NCI-H524 treated with DMSO at 0.1 percent for 48 hours (cell line): ENCODE measurements at places on chromosomes 16 and 17.

- DNase-seq, result no peak
These were observed 23.0 kb downstream of the NSMCE1 start for GRCh38 chr16:27245276-27246172.

GRCh38 chr16:54289945-54290832 lies 3.6 kb upstream of the IRX3 start:
- DNase-seq, result no peak

DNA sequence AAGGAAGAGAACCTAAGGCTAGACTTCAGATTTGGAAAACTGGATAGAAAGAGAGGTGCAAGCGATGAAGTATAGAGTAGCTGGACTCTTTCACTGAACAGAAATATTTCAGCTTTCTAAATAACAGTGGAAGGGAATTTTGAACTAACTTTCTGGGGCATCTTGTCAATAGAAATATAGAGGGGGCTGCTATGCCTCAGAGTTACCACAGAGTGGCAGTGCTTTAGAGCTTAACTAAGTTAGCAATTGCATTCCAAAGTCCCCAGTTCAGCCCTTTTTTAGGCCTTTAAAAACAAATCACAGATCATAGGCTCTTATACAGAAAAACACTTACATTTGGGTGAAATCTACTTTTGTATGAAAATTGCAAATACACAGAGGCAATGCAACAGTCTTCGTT lies 154.2 kb upstream of the CDH8 start:
- DNase-seq, result no peak

- DNase-seq, result no peak
These were observed 25.3 kb upstream of the WIPI1 start for GRCh38 chr17:68482576-68483041.

GRCh38 chr17:9696279-9697044 lies 51.1 kb downstream of the USP43 start:
- no peak for DNase-seq

DNA sequence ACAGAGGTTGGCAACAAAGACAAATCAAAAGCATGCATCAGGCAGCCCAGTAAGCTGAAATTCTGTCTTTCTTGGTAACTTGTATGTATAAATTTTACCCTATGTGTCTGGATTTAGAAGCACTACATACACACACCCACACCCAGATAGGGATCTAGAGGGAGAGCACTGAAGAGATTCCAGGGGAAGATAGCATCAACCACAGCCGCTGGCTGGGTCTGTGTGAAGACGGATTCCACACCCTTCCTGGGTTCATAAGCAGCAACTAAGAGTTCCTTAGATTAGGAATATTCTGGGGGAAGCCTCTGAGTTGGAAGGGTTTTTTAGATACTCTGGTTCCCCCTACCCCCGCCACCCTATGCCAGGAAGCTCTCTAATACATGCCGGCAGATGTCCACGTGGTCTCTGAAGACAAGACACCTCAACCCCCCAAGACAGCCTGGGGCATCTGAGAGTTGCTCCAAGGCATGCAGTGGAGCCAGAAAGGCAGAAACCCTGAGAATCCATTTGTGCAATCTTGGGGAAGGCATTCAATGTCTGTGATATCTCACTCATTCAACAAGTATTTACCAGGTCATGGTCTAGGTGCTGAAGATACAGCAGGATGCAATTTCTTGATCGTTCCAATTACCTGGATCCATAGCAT lies 86.4 kb downstream of the NOG start:
- no peak for DNase-seq

DNA sequence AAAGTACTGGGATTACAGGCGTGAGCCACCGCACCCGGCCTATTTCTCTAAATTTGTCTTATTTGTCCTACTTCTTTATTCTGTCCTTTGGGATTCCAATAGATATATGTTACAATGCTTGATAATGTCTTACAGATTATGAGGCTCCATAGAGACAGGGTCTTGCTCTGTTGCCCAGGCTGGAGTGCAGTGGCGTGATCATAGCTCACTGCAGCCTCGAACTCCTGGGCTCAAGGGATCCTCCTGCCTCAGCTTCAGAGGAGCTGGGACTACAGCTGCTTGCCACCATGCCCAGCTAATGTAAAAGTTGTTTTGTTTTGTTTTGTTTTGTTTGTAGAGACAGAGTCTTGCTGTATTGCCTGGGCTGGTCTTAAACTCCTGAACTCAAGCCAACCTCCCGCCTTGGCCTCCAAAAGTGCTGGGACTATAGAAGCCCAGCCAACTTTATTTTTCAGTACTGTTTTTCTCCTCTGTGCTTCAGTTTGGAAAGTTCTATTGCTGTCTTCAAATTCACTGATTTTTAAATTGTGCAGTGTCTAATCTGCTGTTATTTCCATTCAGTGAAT lies 10.3 kb downstream of the ANKRD13B start:
- DNase-seq, result no peak

DNA sequence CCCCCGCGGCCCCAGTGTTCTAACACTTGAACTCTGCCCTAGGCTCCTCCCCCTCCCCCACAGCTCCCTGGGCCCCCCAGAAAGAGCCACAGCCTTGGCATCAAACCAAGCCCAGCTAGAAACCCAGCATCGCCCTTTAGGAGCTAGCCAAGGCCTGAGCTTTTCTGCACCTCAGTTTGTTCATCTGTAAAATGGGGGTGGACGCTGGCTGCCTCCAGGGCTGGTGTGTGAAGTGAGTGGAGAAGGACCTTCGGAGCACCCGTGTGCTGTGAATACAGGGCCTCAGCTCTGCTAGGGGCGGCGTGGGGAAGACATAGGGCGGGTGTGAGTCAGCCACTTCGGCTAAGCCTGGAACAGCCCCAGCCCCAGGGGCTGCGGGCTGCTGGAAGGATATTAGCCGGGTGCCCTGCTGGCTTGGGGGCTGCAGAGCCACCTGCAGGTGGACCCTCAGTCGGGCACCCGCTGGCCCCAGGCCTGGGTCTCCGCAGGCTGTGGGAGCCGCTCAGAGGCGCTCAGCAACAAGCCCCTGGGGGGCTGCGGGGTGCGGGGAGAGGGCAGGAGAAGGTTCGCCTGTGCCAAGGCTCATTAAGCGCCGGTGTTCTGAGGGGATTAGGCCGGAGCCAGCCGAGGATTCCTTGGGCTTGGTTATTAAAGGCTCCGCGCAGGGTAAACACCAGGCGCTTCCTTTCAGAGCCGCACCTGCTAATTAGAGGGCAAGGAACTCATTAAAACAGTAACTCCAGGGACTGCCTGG lies 217.0 kb upstream of the CIBAR2 start:
- peak; percentile 82 for DNase-seq

DNA sequence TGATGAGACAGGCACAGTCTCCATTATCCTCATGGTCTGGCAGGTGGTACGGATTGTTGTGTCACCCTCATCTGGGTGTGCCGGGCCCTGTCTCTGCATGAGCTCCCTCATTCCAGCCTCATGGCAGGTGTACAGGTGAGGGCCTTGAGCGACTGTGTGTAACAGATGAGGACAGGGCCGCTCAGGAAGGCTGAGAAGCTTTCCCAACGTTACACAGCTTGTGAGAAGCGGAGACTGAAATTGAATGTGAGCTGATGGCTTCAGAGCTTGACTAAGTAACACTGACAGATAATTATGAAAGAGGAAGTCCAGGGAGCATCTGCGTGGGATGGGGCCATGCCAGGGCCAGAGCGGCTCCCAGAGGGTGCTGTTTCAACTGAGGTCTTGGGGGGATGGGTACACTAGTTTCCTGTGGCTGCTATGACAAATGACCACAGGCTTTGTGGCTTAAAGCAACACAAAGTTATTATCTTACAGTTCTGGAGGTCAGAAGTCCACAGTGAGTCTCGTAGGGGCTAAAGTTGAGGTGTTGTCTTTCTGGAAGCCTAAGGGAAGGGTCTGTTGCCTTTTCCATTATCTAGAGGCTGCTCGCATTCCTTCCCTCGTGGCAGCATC lies 36.7 kb downstream of the CMIP start:
- DNase-seq, result no peak

DNA sequence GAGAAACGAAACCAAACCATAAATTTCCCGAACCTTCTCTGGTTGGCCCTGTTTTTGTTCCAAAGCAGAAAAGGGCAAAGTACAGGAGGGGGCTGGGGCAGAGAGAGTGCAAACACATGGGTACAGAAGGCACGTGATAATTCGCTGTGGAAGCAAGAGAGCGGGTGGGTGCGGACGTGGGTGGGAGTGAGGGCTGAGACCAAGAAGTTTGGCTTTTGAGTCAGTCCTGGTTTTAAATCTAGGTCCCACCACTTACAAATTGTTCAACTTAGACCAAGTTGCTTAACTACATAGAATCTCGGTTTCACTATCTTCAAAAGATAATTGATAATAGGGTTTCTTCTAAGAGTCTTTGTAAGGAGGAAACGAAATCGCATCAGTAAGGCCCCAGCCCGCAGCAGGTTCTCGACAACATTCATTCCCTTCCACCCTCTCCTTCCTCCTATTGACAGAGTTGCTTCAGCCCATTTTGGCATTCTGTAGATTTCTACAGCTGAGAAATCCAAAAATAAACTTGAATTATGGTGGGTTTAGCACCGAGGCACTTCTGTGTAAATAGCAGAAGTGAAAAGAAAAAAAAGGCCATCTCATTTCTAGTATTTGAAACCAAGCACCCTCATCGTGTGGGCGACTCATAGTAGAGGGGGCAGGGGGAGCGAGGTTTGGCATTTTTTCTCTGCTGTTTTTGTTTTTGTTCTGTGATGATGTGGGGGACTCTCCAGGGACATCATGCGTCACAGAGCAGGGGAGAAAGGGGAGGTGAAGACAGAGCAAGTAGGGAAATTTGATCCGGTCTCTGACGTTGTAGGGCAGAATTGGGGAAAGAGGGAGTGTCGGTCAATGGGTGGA lies 33.6 kb upstream of the CCR7 start:
- DNase-seq, result no peak

GRCh38 chr17:59688008-59688407 lies 19.2 kb downstream of the PTRH2 start:
- DNase-seq, result no peak

DNA sequence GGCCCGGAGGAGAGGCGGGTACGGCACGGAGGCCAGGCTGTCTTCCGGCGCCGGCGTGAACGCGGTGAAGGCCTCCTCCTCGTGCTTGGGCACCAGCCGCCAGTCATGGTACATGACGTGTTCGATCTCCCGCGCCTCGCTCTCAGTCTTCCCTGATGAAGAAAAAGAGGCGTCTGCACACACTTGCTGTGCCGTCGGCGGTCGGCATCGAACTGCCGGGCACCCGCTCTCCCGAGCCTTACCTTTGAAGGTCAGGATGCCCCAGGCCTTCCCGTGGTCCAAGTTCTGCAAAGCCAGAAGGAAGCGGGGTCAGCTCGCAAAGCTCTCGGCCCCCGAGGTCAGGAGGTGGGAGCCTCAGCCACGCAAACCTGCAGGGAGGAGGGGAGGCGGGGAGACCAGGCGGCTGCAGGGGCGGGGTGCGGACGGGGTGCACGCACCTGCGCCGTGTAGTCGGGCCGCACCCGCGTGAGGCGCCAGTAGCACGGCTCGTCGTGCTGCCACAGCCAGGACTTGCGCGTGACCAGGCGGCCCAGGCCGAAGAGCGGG lies at the start of gene EME2:
Gene EME2 (plus strand): TSS at position 449 of the 546 bp plus-strand sequence. CDS start 418 bp downstream, outside the sequence.
- DNase-seq, result no peak

DNA sequence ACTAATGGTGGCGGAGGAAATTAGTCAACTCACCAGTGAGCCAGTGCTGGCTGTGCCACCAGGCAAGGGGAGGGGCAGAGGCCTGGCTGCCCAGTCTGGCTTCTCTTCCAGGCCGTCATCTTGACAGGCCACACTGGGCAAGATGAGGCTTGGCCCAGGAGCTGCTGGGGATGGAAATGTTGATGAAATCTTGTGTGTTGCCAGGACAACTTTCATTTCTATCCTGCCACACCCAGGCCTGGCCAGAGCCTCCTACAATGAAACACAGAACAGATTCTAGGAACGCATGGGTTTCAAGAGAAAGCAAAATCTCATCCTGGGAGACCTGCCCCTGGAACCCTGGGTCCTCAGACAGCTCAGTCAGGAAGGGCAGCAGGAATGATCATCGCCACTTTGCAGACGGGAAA lies 9.3 kb downstream of the HEXIM2 start:
- DNase-seq, result no peak

DNA sequence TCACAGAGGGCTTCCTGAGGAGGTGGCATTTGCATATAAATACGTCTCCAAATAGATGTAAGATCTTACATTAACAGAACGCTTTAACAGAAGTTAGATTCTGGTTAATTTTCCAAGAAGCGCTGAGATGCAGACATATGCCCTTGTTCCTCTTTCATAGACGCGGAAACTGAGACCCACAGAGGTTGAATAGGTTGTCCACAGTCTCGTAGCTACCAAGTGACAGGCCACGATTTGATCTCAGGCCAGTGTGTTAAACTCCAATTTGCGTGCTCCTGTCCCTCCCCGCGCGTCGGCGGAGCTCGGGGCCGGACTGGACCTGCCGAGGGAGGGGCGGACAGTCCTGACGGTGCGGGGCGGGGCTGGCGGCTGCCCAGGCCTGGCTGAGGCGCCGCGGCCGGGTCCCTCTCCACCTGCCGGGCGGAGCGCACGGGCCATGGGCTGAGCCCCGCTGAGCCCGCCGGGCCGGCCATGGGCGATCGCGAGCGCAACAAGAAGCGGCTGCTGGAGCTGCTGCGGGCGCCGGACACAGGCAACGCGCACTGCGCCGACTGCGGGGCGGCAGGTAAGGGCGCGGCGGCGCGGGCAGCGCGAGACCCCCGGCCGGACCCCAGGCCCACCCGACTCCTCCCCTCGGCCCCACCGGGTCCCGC lies at the start of gene ADAP2:
Gene ADAP2 (plus strand): TSS at position 402 of the 653 bp plus-strand sequence. CDS start 70 bp downstream, at position 472.
- no peak for DNase-seq

DNA sequence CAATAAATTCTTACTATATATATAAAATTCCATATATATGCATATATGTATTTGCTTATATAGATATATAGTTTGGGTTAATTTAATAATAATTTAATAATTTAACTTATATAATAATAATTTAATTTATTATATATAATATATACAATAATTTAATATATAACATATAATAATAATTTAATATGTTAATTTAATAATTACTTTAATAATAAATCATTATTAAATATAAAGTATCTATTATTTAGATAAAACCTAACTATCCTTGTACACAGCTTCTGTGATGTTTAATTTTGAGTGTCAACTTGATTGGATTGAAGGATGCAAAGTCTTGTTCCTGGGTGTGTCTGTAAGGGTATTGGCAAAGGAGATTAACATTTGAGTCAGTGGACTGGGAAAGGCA lies 40.6 kb upstream of the CDH13 start:
- no peak for DNase-seq

GRCh38 chr16:26710450-26710849 lies 356.3 kb upstream of the C16orf82 start:
- no peak for DNase-seq

- DNase-seq, result peak; percentile 23
These were observed 54.2 kb upstream of the SEC14L1 start for GRCh38 chr17:77086433-77087010.

DNA sequence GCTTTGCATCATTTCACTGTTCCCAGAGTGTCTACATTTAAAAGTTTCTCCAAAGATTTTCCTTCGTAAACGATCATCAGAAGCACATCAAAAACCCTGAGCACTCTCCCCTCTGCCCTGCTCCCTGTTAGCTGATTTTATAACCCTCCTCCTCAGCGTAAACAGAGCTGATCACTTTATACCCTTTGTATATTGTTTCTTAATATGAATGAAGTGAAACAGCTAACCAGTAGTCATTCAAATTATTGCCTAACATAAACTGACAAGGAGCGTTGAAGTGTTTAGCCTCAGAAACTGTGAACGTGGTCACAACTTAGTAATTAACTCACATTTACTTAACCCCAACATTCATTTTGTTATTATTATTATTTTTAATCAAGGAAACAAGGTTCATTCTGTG lies 160.0 kb upstream of the FOXF1 start:
- DNase-seq, result no peak

GRCh38 chr17:67831268-67831667 lies 6.0 kb downstream of the BPTF start:
- no peak for DNase-seq

GRCh38 chr16:74874912-74875546 lies 100.4 kb upstream of the FA2H start:
- DNase-seq, result no peak

- DNase-seq, result no peak
These were observed 17.1 kb downstream of the FOXJ1 start for GRCh38 chr17:76123749-76124581.
